ENCODE measurements at places on chromosomes 1 and 21. TPM values are rescaled to one million over a fixed set of nuclear protein-coding genes. Genes with fewer than 3 reads are reported as not detected.

- H3K4me3 ChIP-seq = no peak overlapping the region
- no peak for DNase-seq
- no peak overlapping the region for H3K27ac ChIP-seq
- H3K36me3 ChIP-seq = no peaks in the 10 kb centered on the region
- no peaks in the 10 kb centered on the region for H3K4me1 ChIP-seq
Measured at GRCh38 chr1:161486806-161487741, 18.2 kb upstream of the FCGR2A start.

GRCh38 chr1:46735708-46736324 is 16.9 kb upstream of the EFCAB14 start:
- no peak overlapping the region for H3K4me3 ChIP-seq
- no peak overlapping the region for H3K27ac ChIP-seq
- H3K36me3 ChIP-seq = no peaks in the 10 kb centered on the region

DNA sequence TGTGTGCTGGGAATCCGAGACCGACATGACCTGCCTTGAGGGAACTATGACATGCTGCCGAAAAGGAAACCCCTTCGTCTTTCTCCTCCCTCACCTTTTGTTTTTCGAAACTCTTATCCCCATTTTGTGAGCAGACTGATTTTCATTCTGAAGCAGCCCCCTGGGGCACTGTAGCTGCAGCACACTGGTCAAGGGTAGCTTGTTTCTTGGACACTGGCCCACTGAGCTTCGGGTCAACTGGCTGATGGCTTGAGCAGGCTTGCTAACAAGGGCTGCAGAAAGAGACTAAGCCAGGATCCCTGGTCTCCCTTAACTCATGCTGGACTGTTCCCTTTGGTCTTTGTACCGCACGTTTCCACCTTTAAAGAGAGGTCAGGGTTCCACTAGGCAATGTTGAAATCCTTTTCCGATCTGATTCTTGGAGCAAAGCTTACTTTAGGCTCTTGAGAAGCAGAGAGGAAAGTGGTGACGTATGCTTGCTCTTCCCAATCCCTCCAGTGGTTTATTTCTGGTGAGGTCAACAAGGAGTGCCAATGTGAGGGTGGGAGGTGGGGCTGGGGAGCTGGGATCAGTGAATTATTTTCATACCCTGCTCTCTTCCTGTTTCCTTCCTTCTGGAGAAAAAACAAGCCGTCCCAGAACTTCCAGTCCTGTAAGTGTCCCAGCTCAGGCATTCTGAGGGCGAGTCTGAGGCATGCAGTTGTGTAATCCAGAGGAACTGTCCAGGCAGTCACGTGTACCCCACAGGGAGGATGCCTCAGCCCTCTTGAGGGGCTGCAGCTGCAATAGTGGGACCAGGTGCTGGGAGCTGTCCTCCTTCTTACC is 7.6 kb downstream of the CYP4B1 start:
- no peaks in the 10 kb centered on the region for H3K27me3 ChIP-seq
- H3K4me1 ChIP-seq = no peaks in the 10 kb centered on the region
- no peak for DNase-seq
- no peak overlapping the region for H3K4me3 ChIP-seq
- no peak overlapping the region for H3K27ac ChIP-seq

- peaks cover 19% of the 10 kb centered on the region for H3K4me1 ChIP-seq
- no peak overlapping the region for H3K4me3 ChIP-seq
- no peaks in the 10 kb centered on the region for H3K27me3 ChIP-seq
- peaks cover 76% of the 10 kb centered on the region for H3K36me3 ChIP-seq
- peak overlapping the region; percentile 75 for H3K27ac ChIP-seq
Measured at GRCh38 chr1:21869620-21870121, 57.6 kb downstream of the LDLRAD2 start.

GRCh38 chr1:234484991-234485739 is 6.2 kb upstream of the TARBP1 start:
- H3K27me3 ChIP-seq = no peaks in the 10 kb centered on the region
- H3K36me3 ChIP-seq = no peaks in the 10 kb centered on the region
- no peak overlapping the region for H3K4me3 ChIP-seq
- DNase-seq = no peak
- H3K4me1 ChIP-seq = peaks cover 17% of the 10 kb centered on the region
- H3K27ac ChIP-seq = no peak overlapping the region

DNA sequence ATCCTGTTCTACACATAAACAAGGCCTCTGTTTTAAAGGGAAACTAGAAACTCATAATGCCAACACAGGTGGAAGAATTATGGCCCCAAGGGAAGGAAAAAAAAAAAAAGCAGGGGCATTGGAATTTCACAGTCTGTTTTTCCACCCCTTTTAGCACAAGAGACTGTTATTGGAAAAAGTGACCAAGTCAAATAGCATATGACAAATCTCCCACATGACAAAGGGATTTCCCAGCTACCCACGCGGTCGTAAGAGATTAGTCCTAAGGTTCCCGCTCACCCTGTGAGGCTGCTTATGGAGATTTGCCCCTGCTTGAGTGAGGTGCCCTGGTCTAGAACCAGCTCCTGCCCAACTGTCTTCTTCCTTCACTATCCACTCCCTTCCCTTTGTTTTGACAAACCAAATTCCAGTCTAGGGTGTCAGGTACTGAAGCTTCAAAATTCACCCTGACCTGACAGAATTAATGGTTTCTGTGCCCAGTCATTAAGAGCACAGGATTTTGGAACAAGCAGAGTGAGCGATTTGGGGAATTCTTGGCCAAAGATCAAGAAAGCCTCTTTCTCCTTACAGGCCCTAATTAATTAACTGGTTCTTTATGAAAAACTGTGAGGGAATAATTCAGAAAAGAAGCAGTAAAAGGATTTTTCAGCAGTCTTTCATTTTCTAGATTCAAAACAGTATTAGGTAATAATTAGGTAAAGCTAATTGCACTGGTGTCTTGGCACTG is 107.3 kb downstream of the NMNAT2 start:
- H3K27me3 ChIP-seq = no peaks in the 10 kb centered on the region
- H3K4me1 ChIP-seq = peaks cover 6% of the 10 kb centered on the region
- DNase-seq = no peak
- no peaks in the 10 kb centered on the region for H3K36me3 ChIP-seq
- H3K4me3 ChIP-seq = no peak overlapping the region

- no peaks in the 10 kb centered on the region for H3K27me3 ChIP-seq
- peaks cover 46% of the 10 kb centered on the region for H3K36me3 ChIP-seq
- DNase-seq = no peak
- H3K4me1 ChIP-seq = peaks cover 20% of the 10 kb centered on the region
- no peak overlapping the region for H3K4me3 ChIP-seq
Measured at GRCh38 chr1:1353389-1354151, 4.4 kb upstream of the DVL1 start.

DNA sequence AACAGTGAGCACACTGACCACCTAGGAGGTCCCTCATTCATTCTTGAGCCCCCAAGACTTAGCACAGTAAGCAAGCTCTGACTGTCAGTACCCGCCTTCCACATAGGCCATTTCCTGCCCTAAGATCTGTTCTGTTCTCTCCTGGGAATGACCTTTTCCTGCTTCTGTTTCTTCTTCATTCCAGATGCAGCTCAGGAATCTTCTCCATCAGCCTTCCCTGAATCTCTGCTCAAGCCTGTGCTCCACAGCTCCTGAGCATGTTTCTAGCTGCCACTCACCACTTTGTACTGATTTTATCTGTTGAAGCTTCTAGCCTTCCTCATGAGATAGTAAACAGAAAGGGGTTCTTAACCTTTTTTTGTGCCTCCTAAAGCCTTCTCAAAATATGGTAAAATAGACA is 56.6 kb downstream of the ZNF281 start:
- no peak for DNase-seq
- no peaks in the 10 kb centered on the region for H3K27me3 ChIP-seq
- peaks cover 36% of the 10 kb centered on the region for H3K4me1 ChIP-seq
- no peak overlapping the region for H3K4me3 ChIP-seq
- peak overlapping the region; percentile 80 for H3K27ac ChIP-seq

DNA sequence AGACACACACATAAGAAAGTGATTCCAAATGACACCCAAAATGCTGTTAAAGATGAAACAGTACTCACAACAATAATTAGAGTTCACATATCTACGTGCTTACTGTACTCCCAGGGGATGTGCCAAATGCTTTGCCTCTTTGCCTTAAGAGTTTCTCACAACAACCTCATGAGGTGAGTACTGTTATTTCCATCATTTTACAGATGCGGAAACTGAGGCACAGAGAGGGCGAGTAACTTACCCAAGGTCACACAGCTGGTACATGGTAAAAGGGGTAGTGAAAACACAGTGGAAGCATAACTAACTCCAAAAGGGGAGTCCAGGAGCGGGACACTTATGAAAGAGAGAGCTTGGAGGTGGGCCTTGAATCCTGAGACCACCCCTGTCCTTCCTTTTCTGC is 171.8 kb downstream of the ACTL8 start:
- no peaks in the 10 kb centered on the region for H3K27me3 ChIP-seq
- no peaks in the 10 kb centered on the region for H3K36me3 ChIP-seq
- H3K4me3 ChIP-seq = no peak overlapping the region

- no peak overlapping the region for H3K4me3 ChIP-seq
- peak; percentile 35 for DNase-seq
- H3K27me3 ChIP-seq = no peaks in the 10 kb centered on the region
- H3K27ac ChIP-seq = no peak overlapping the region
Measured at GRCh38 chr1:234559152-234559901, 50.7 kb downstream of the IRF2BP2 start.

GRCh38 chr1:91754816-91755580 is 131.0 kb downstream of the TGFBR3 start:
- H3K4me1 ChIP-seq = peaks cover 47% of the 10 kb centered on the region
- DNase-seq = no peak
- no peak overlapping the region for H3K4me3 ChIP-seq
- H3K27ac ChIP-seq = no peak overlapping the region
- no peaks in the 10 kb centered on the region for H3K36me3 ChIP-seq
- H3K27me3 ChIP-seq = no peaks in the 10 kb centered on the region

DNA sequence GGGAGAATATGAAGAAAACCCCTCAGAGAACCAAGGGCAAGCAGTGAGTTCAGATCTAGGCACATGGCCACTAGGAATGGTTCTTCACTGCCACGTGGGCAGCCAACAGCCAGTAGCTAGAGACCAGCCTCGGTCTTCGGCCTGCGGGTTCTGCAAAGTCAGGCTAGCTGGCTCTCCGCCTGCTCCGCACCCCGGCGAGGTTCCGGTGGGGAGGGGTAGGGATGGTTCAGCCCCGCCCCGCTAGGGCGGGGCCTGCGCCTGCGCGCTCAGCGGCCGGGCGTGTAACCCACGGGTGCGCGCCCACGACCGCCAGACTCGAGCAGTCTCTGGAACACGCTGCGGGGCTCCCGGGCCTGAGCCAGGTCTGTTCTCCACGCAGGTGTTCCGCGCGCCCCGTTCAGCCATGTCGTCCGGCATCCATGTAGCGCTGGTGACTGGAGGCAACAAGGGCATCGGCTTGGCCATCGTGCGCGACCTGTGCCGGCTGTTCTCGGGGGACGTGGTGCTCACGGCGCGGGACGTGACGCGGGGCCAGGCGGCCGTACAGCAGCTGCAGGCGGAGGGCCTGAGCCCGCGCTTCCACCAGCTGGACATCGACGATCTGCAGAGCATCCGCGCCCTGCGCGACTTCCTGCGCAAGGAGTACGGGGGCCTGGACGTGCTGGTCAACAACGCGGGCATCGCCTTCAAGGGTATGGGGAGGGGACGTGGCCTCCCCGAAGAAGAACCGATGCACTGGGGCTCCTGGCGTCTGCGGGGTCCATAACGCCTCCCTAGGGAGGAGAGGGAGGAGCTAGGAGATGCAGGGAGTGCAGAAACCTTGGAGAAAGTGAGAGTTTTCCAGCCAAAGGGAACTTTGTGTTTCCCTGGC is at the start of gene CBR1:
TSS of gene CBR1 (plus strand) at position 312 of the 871 bp plus-strand sequence. CDS start at position 404, 92 bp downstream.
- peak within 1 kb of the TSS; percentile 72 for H3K4me3 ChIP-seq
- peak; percentile 95 for DNase-seq
- H3K27me3 ChIP-seq = no peaks in the 10 kb centered on the region
- peaks cover 32% of the 10 kb centered on the region for H3K36me3 ChIP-seq
- H3K27ac ChIP-seq = peak within 1 kb of the TSS; percentile 65

DNA sequence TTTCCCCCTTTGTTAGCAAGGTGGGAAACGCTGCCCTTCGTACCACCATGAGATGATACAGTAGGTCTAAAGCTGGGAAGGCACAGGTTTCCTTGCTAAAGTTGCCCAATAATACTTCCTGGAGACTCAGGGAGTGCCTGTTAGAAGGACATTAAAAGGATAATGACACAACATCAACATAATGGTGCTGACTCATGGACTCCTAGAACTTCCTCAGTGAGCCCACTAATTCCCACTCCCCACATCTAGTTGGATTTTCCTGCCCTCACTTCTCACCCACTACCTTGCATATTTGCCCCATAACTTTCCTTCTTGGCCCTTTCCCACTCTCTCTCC is 17.5 kb downstream of the CFAP45 start:
- no peaks in the 10 kb centered on the region for H3K36me3 ChIP-seq
- peak overlapping the region; percentile 32 for H3K27ac ChIP-seq

- H3K27me3 ChIP-seq = no peaks in the 10 kb centered on the region
- H3K4me3 ChIP-seq = no peak overlapping the region
- H3K36me3 ChIP-seq = no peaks in the 10 kb centered on the region
- H3K4me1 ChIP-seq = no peaks in the 10 kb centered on the region
- H3K27ac ChIP-seq = no peak overlapping the region
- no peak for DNase-seq
Measured at GRCh38 chr1:31198600-31198999, 41.1 kb downstream of the NKAIN1 start.

CCDC181 gene
- total RNA-seq = 0.72 TPM

HSPA6 gene
- total RNA-seq = 0.18 TPM

VWA5B1 gene
- total RNA-seq = not detected

C1QC gene
- total RNA-seq = not detected

OR2G6 gene
- total RNA-seq = not detected

ST6GALNAC3 gene
- total RNA-seq = 5.1 TPM

TFF2 gene
- not detected for total RNA-seq

IL22RA1 gene
- not detected for total RNA-seq

SPRR5 gene
- total RNA-seq = not detected

DCDC2B gene
- total RNA-seq = not detected

CCDC27 gene
- total RNA-seq = not detected
